ENCODE measurements at places on chromosomes 5 and 9.

DNA sequence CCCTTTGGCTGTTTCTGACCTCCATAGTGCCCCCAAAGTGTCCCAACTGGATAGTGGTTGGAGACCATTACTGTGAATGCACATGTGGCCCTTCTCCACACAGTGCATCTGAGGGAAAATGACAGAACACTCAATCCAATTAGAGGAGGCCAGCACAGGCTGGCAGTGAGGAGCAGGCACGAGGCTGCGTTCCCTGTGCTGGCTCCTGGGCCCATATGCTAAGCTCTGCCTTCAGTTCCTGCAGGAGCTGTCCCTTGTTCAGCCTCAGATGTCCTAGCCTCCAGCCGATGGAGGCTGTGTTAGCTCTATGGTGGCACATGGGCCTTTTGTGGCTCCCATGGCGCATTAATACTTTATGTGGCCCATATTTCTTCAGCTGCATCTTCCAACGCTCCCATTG is 35.8 kb downstream of the ALG2 start:
- no peak for DNase-seq

DNA sequence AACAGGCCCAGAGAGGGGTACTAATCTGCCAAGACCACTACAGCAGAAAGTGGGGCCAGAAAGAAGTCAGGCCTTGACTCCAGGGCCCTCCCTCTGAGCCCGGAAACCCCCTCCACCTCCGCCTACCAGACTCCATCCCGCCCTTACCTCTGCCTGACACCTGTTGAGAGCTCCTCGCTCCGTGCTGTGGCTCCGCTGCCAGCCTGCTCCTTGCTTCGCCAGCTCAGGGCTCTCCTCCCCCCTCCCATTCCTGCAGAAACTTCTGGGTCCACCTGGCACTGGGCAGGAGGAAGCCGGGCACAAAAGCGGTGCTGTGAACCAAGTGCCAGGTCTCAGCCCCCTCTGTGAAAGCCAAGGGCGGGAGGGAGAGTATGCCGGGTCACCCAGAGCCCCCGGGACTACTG is 6.4 kb upstream of the ST6GALNAC6 start:
- no peak for DNase-seq

- no peak for DNase-seq
Measured at GRCh38 chr5:75142566-75143136, 90.3 kb upstream of the GCNT4 start.

GRCh38 chr5:33299621-33300208 is 141.1 kb upstream of the TARS1 start:
- no peak for DNase-seq

- no peak for DNase-seq
Measured at GRCh38 chr5:19685473-19685872, 302.5 kb downstream of the CDH18 start.

- no peak for DNase-seq
Measured at GRCh38 chr5:93273176-93273575, 307.8 kb downstream of the NR2F1-AS1 start.

Measured in nephron progenitor cell (in vitro differentiated cells).